ENCODE measurements at places on chromosomes 12 and 14. TPM values are rescaled to one million over a fixed set of nuclear protein-coding genes. Genes with fewer than 3 reads are reported as not detected.

GRCh38 chr12:104137001-104137901 is 759 bp downstream of the NFYB start:
- H3K4me3 ChIP-seq = peak overlapping the region; percentile 77
- H3K4me1 ChIP-seq = peaks cover 28% of the 10 kb centered on the region
- peak overlapping the region; percentile 86 for H3K27ac ChIP-seq

- H3K27ac ChIP-seq = no peak overlapping the region
- H3K4me1 ChIP-seq = no peaks in the 10 kb centered on the region
- H3K36me3 ChIP-seq = no peaks in the 10 kb centered on the region
Observed at GRCh38 chr12:28787151-28787550, 361.9 kb upstream of the FAR2 start.

DNA sequence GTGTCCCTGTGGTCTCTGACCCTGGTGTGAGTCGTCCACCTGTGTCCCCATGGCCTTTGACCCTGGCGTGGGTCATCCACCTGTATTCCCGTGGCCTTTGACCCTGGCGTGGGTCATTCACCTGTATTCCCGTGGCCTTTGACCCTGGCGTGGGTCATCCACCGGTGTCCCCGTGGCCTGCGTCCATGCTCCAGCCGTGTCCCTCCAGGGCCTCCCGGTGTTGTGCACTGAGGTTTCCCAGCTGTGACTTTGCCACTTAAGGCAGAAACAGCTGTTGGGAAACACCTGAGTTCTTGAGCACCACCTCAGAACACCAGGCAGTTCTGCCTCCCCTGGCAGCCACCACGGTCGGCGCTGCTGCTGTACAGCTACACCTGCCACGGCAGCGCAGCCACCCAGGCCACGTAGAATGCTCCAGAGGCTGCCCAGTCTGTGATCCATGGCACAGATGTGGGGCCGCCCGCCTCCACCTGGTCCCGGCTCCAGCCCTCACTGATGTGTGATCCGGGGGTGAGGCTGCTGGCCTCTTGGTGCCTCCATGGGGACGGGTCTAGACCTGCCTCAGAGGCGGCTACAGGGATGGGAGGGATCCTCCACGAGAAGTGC is 69.1 kb upstream of the GALNT9 start:
- H3K27me3 ChIP-seq = peaks cover 39% of the 10 kb centered on the region
- H3K36me3 ChIP-seq = no peaks in the 10 kb centered on the region

Gene TMEM132D
- total RNA-seq = 1.0 TPM

GRCh38 chr12:109967383-109968031 is 28.7 kb downstream of the GIT2 start:
- H3K4me1 ChIP-seq = peaks cover 4% of the 10 kb centered on the region
- H3K4me3 ChIP-seq = no peak overlapping the region
- H3K27me3 ChIP-seq = no peaks in the 10 kb centered on the region
- DNase-seq = no peak
- H3K27ac ChIP-seq = no peak overlapping the region

Gene SOAT2
- total RNA-seq = not detected

Gene TAS2R50
- 0.55 TPM for total RNA-seq

Gene RFX4
- total RNA-seq = not detected

Gene STAC3
- 6.0 TPM for total RNA-seq

Gene PLEKHH1
- total RNA-seq = 2.3 TPM

DNA sequence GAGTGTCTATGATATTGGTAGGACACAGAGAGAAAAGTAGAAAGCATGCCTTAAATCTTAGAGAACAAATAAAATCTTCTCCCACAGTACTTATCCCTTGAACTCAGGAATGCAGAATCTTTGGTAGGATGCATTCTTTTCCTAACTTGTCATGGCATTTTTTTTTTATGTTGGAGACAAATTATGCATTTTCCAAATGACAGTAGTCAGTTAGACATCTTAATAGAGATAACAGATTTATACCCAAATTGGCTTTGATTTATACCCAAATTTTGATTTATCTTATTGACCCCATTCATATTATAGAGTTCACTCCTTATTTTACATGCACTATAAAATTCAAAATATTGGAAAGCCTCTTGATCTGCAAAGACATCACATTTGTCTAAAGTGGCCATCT is 132.9 kb downstream of the CNTN1 start:
- H3K36me3 ChIP-seq = no peaks in the 10 kb centered on the region
- H3K27me3 ChIP-seq = no peaks in the 10 kb centered on the region
- no peak for DNase-seq
- H3K4me1 ChIP-seq = no peaks in the 10 kb centered on the region
- H3K27ac ChIP-seq = no peak overlapping the region
- H3K4me3 ChIP-seq = no peak overlapping the region

GRCh38 chr14:34989762-34990161 is 7.0 kb downstream of the SRP54 start:
- peaks cover 39% of the 10 kb centered on the region for H3K4me1 ChIP-seq
- peaks cover 4% of the 10 kb centered on the region for H3K36me3 ChIP-seq
- H3K4me3 ChIP-seq = no peak overlapping the region
- no peak overlapping the region for H3K27ac ChIP-seq

- no peaks in the 10 kb centered on the region for H3K4me1 ChIP-seq
- no peak overlapping the region for H3K27ac ChIP-seq
- DNase-seq = no peak
Observed at GRCh38 chr14:98622208-98623051, 649.6 kb downstream of the BCL11B start.

GRCh38 chr14:59890676-59891075 is 20.1 kb upstream of the RTN1 start:
- no peak for DNase-seq
- H3K4me1 ChIP-seq = no peaks in the 10 kb centered on the region
- no peaks in the 10 kb centered on the region for H3K36me3 ChIP-seq
- no peaks in the 10 kb centered on the region for H3K27me3 ChIP-seq
- H3K4me3 ChIP-seq = no peak overlapping the region

GRCh38 chr12:106144847-106145246 is 6.1 kb upstream of the NUAK1 start:
- H3K4me1 ChIP-seq = peaks cover 11% of the 10 kb centered on the region
- no peak overlapping the region for H3K27ac ChIP-seq
- H3K27me3 ChIP-seq = no peaks in the 10 kb centered on the region
- DNase-seq = no peak
- H3K4me3 ChIP-seq = no peak overlapping the region

Gene HNF1A
- not detected for total RNA-seq

DNA sequence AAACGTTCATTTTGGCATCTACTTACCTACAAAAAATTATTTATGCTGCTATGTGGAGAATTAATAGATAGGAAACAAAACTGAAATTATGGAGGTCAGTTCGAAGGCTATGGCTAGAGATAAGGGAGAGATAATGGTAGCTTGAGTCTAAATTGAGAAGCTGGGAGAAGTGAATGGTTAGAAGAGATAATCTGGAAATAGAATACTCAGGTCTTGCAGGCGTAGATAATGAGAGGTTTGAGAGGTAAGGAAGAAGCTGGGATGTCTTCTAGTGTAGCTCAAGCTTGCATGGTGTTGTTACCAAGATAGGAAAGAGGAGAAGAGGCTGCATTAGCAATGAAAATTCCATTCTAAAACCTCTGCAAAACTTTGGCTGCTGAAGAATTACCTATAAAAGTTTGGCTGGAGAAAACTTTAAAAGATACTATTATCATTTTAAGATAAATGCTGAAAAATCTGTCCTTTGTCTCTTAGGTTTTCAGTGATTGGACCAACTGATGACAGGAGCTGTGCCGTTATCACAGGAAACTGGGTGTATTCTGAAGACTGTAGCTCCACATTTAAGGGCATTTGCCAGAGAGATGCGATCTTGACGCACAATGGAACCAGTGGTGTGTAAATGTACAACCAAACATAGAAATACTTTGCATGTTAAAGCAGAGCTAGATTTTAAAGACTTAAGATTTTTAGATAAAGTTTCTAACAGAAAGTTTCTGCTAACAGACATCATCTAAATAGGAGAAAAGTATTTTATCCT is 14.1 kb downstream of the KLRF2 start:
- no peaks in the 10 kb centered on the region for H3K4me1 ChIP-seq
- DNase-seq = no peak
- no peak overlapping the region for H3K27ac ChIP-seq
- H3K36me3 ChIP-seq = no peaks in the 10 kb centered on the region

Gene SDR9C7
- total RNA-seq = not detected

DNA sequence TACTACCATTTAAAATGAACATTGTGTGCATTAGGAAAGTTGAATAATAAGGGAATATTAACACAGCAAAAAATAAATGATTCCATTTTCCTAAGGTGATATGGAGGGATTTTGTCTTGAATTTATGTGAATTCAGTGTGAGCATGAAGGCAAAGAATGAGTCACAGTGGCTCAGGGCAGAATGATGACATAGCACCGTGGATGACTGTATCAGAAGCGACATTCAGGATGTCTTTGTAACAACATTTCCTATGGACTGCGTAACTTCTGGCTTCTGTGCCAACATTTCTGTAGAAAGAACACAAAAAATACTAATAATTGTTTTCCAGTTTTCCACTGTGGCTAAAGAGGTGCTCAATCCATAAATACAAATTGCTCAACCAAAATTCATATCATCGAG is 54.6 kb downstream of the TTC8 start:
- no peaks in the 10 kb centered on the region for H3K4me1 ChIP-seq
- no peak for DNase-seq
- peaks cover 6% of the 10 kb centered on the region for H3K36me3 ChIP-seq

DNA sequence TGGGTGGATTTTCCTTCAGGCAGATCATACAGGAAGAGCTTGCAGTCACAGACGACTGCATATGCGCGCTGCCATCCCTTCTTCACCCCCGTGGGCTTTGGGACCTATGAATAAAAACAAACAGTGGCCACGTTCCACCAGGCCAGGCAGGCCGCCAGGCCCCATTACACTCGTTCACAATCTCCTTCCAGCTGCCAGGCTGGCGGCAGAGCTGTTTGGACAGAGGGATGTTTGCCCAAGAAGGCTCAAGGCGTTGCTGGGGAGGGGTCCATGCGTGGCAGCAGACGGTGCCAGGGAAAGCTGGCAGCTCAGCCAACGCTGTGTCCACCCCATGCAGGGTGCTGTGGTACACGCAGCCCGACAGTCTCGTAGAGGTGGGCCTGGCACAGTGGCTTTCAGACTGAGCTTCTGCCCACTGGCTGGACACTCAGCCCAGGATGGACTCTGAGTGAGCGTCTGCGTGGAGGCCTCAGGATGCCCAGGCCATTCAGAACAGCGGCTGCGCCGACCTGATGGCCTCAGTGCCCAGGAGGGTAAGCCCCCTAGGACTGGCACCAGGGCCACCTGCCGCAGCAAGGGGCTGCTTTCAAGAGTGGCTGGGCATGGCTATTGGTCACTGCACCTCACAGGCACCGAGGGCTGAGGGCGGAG is 27.5 kb downstream of the AMN start:
- no peak overlapping the region for H3K4me3 ChIP-seq
- H3K27ac ChIP-seq = no peak overlapping the region
- no peak for DNase-seq
- peaks cover 93% of the 10 kb centered on the region for H3K36me3 ChIP-seq
- H3K4me1 ChIP-seq = no peaks in the 10 kb centered on the region
- no peaks in the 10 kb centered on the region for H3K27me3 ChIP-seq

- H3K4me1 ChIP-seq = peaks cover 26% of the 10 kb centered on the region
- no peak overlapping the region for H3K4me3 ChIP-seq
- no peak for DNase-seq
- no peaks in the 10 kb centered on the region for H3K27me3 ChIP-seq
Observed at GRCh38 chr14:21072781-21073339, 2.8 kb downstream of the ARHGEF40 start.

DNA sequence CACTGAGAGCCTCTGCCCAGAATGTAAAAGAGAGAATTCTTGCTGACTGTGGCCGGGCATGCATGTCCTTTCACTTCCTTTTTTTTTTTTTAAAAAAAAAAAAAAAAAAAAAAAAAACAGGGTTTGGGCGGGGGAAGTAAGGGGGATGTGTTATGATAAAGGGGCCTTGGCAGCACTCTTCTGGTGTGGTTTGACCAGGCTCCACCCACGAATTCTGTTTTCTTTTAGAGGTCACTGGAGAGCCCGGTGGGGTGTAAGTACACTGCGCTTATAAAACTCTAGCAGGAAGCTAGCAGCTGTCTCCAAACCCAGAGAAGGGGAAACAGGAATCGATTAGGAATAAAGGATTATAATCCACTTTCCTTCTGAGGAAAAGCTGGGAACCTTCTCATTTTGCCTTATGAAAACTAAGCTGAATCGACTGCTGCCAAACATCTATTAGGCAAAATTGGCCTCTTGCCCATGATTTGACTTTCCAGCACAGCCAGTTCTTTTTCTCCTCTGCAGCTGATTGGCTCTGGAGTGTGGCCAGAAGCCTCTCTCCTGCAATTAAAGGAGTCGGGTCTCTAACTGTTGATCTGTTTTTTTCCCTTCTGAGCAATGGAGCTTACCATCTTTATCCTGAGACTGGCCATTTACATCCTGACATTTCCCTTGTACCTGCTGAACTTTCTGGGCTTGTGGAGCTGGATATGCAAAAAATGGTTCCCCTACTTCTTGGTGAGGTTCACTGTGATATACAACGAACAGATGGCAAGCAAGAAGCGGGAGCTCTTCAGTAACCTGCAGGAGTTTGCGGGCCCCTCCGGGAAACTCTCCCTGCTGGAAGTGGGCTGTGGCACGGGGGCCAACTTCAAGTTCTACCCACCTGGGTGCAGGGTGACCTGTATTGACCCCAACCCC is 27.7 kb upstream of the HIGD1C start:
- H3K27ac ChIP-seq = peak overlapping the region; percentile 88
- peaks cover 31% of the 10 kb centered on the region for H3K4me1 ChIP-seq
- H3K27me3 ChIP-seq = no peaks in the 10 kb centered on the region
- peak; percentile 83 for DNase-seq
- H3K36me3 ChIP-seq = peaks cover 6% of the 10 kb centered on the region

Gene GLIPR1
- 38.2 TPM for total RNA-seq

- no peak overlapping the region for H3K4me3 ChIP-seq
- no peaks in the 10 kb centered on the region for H3K36me3 ChIP-seq
- DNase-seq = no peak
- peaks cover 53% of the 10 kb centered on the region for H3K4me1 ChIP-seq
- H3K27me3 ChIP-seq = no peaks in the 10 kb centered on the region
Observed at GRCh38 chr12:88553941-88554658, 26.2 kb downstream of the KITLG start.

DNA sequence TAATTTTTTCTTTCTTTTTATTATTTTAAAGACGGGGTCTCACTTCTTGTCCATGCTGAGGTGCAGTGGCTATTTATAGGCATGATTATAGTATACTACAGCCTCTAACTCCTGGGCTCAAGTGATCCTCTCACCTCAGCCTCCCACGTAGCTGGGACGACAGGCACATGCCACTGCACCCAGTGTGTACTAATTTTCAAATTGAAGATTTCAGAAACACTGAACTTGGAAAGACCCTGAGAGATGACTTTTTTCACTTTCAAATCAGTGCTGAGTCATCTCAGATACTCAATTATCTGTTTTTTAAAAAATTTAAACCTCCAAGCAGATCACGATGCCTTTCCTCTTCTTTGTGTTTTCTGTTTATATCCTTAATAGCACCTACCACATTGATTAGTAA is 53.7 kb upstream of the COCH start:
- H3K4me1 ChIP-seq = no peaks in the 10 kb centered on the region
- no peak overlapping the region for H3K4me3 ChIP-seq
- H3K36me3 ChIP-seq = no peaks in the 10 kb centered on the region
- no peak for DNase-seq
- H3K27ac ChIP-seq = no peak overlapping the region

Gene NYNRIN
- 16.6 TPM for total RNA-seq

GRCh38 chr12:116189692-116190091 is 87.8 kb downstream of the MED13L start:
- no peak overlapping the region for H3K4me3 ChIP-seq
- H3K27me3 ChIP-seq = no peaks in the 10 kb centered on the region
- no peaks in the 10 kb centered on the region for H3K36me3 ChIP-seq
- H3K4me1 ChIP-seq = peaks cover 61% of the 10 kb centered on the region
- DNase-seq = no peak

GRCh38 chr12:123387508-123388176 is 3.7 kb downstream of the KMT5A start:
- H3K36me3 ChIP-seq = peaks cover 22% of the 10 kb centered on the region
- no peak for DNase-seq
- peak overlapping the region; percentile 88 for H3K27ac ChIP-seq
- peak overlapping the region; percentile 59 for H3K4me3 ChIP-seq
- no peaks in the 10 kb centered on the region for H3K27me3 ChIP-seq
- peaks cover 52% of the 10 kb centered on the region for H3K4me1 ChIP-seq
